A549 treated with GW870086 at 1 μM for 4 hours (cell line): ENCODE measurements at places on chromosomes 7 and 10. TPM values are rescaled to one million over a fixed set of nuclear protein-coding genes. Genes with fewer than 3 reads are reported as not detected.

The C10orf143 gene
- 0.24 to 1.1 TPM (median 0.47 TPM) in 5 replicates for total RNA-seq

The PRXL2A gene
- total RNA-seq = 41.2 to 44.9 TPM (median 43.7 TPM) in 5 replicates

The CYP3A5 gene
- 0.91 to 1.6 TPM (median 1.4 TPM) in 5 replicates for total RNA-seq

The TBXAS1 gene
- total RNA-seq = 9.7 to 15.9 TPM (median 14.3 TPM) in 5 replicates

The FEZF1 gene
- not detected in 5 replicates for total RNA-seq

The HOXA3 gene
- total RNA-seq = 3.4 to 7.7 TPM (median 6.4 TPM) in 5 replicates

The HTRA1 gene
- 51.9 to 68.9 TPM (median 57.0 TPM) in 5 replicates for total RNA-seq

The KLLN gene
- 0.38 to 0.63 TPM (median 0.52 TPM) in 5 replicates for total RNA-seq

The SPDYE11 gene
- not detected in 5 replicates for total RNA-seq

The CRYGN gene
- not detected in 5 replicates for total RNA-seq

The OGA gene
- 59.7 to 74.5 TPM (median 69.0 TPM) in 5 replicates for total RNA-seq

The DOCK4 gene
- 3.2 to 6.5 TPM (median 5.8 TPM) in 5 replicates for total RNA-seq

The OR9A2 gene
- not detected in 5 replicates for total RNA-seq

The SLC26A4 gene
- total RNA-seq = 0.05 to 0.32 TPM (median 0.18 TPM) in 4 of 5 replicates, not detected in the other

The COBL gene
- total RNA-seq = 3.3 to 5.4 TPM (median 5.0 TPM) in 5 replicates

The SAMD9 gene
- 2.2 to 5.1 TPM (median 4.4 TPM) in 5 replicates for total RNA-seq

The TCERG1L gene
- total RNA-seq = not detected in 5 replicates

The CALCR gene
- total RNA-seq = not detected in 5 replicates

The NYAP1 gene
- total RNA-seq = 2.8 to 3.5 TPM (median 3.3 TPM) in 5 replicates

The PBLD gene
- total RNA-seq = 1.9 to 4.7 TPM (median 3.0 TPM) in 5 replicates
